ENCODE measurements at places on chromosomes 7 and 10.

GRCh38 chr10:3330663-3331062, 158.1 kb upstream of the PITRM1 start:
- DNase-seq = no peak

DNA sequence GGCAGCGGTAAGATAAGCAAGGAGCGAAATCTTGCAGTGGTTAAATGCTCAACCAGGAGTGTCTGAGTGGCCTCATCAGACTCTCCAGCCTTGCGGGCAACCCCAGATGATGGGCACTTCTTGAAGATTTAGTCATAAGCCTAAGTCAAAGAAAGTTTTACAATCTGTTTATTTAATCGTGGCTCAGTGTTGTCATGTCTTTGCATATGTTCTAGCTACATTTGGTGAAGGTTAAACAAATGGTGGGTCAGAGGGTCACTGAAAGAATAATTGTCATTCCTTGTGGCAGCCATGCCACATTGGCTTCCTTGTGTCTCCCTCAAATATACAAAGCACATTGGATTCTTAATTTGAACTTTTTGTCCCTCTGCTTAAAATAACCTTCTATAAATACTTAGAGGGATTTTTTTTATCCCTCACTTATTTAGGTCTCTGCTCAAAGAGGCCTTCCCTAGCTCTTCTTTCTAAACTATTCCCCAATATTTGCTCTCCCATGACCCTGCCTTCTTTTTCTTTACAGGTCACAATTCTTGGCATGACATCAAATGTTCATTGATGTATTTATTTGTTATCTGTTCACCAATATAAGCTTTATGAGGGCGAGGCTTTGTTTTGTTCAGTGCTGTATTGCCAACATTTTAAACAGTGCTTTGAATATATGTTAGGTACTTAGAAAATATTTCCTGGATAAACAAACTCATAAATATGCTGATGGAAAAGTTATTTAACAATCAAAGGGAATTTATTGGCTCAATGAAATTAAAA, 68.7 kb downstream of the NEUROD6 start:
- no peak for DNase-seq

DNA sequence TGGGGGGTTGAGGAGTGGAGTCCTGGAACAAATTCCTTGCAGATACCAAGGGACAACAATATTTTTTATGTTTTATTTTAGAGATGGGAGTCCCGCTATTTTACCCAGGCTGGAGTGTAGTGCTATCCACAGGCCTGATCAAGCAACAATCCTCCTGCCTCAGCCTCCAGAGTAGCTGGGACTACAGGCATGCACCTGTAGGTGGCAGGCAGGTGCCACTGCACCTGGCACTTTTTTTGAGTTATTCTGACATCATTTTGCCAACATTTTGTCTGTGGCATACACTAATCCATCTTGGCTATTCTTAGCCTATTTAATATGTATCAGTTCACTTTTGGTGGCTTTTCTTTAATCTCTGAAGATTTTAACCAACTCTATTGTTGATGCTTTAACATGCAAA, 317.8 kb upstream of the MTPN start:
- DNase-seq = no peak

DNA sequence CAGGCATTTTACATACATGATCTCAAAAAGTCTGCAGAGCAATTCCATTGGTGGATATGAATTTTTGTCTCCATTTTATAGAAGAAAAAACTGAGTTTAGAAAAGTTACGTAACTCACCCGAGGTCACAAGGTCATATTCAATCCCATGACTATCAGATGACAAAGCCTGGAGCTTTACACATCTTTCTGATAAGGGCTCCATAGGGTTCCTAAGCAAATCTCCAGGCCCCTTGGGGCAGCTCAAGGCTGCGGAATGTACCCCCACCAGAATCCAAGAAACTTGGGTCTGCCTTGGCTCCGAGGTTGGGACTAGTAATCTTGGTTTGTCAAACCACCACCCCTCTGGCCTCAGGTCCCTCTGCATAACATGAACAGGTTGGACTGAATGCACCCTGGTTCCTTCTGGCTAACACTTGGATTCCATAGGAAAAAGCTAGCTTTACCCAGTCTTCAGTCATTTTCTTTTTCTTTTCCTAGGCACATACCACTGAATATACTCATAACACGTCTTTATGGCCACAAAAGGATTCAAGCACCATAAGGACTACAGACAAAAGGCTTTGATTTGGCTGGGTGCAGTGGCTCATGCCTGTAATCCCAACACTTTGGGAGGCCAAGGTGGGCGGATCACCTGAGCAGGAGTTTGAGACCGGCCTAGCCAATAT, 55.5 kb downstream of the PIP4K2A start:
- DNase-seq = no peak

GRCh38 chr7:38051786-38052185, 126.3 kb upstream of the STARD3NL start:
- DNase-seq = no peak

Measured in omental fat pad (tissue), 4 donors.